Bronchial epithelial cell (primary cell): ENCODE measurements at places on chromosomes 12 and 14. TPM values are rescaled to one million over a fixed set of nuclear protein-coding genes. Genes with fewer than 3 reads are reported as not detected.

- no peak for DNase-seq
Observed at GRCh38 chr12:131114271-131114670, 160.6 kb downstream of the ADGRD1 start.

DNA sequence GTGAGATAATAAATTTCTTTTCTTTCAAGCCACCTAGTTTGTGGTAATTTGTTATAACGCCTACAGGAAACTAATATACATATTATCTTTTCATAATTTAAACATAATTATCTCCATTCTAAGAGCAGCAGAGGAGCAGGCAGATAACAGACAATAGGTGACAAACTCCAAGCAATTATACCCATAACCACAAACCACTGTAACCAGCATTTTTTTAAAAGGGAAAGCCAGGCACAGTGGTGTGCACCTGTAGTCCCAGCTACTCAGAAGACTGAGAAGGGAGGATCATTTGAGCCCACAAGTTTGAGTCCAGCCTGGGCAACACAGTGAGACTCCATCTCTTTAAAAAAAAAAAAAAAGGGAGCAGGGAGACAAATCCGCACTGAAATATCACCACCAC lies 54.9 kb downstream of the ATF7 start:
- DNase-seq: no peak

- no peak for DNase-seq
Observed at GRCh38 chr12:78571953-78572352, 292.6 kb upstream of the SYT1 start.

DNA sequence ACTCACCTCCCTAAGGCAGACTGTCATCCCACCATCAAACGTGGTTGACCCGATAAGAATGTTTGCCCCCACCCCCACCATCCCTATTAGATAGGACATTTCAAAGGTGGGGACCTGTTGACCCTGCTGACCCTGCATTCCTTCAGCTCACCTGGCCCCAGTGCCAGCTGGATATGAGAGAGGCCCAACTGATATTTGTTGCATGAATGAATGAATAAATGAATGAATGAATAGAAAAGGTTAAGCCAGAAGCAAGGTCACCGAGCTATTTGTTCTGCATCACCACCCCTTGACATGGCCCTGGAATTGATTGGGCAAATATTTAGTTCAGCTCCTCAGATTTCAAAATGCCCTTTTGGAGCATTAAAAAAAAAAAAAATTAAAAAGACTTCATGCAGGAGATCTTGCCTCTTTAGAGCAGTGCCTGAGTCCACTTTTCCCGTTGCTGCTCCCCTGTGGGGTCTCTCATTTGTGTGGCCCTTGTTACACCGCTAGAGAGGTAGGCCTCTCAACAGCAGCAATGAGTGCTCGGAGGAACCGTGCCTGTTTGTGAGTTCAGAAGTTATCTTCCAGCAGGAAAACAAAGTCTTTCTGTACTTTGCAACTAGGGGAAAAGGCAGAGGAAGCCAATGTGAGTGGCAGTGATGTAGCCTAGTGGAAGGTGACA lies 8.5 kb upstream of the SERPINA5 start:
- no peak for DNase-seq

The PITPNM2 gene
- total RNA-seq: 2.4 and 2.9 TPM in 2 replicates

The CLEC6A gene
- total RNA-seq: under 0.01 TPM in 1 of 2 replicates, not detected in the other
